ENCODE measurements at places on chromosomes 3 and 15. TPM values are rescaled to one million over a fixed set of nuclear protein-coding genes. Genes with fewer than 3 reads are reported as not detected.

DNA sequence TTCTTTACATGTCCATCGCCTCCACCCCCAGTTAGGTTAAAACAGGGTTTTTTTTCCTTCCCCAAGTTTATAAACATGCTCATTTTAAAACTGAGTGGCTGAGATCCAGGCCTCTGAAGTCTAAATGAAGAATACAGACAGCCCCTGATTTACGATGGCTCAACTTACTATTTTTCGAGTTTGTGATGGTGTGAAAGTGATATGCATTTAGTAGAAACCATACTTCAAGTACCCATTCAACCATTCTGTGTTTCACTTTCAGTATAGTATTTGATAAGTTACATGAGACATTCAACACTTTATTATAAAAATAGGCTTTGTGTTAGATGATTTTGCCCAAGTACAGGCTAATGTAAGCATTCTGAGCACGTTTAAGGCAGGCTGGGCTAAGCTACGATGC is 30.5 kb upstream of the GNB5 start:
- H3K4me1 ChIP-seq = no peaks in the 10 kb centered on the region
- no peaks in the 10 kb centered on the region for H3K27me3 ChIP-seq
- H3K27ac ChIP-seq = no peak overlapping the region
- no peak overlapping the region for H3K4me3 ChIP-seq

- no peak overlapping the region for H3K4me3 ChIP-seq
- no peaks in the 10 kb centered on the region for H3K27me3 ChIP-seq
- no peaks in the 10 kb centered on the region for H3K4me1 ChIP-seq
- H3K27ac ChIP-seq = no peak overlapping the region
- no peaks in the 10 kb centered on the region for H3K36me3 ChIP-seq
Observed at GRCh38 chr3:78140866-78141265, 1101.0 kb downstream of the ROBO2 start.

DNA sequence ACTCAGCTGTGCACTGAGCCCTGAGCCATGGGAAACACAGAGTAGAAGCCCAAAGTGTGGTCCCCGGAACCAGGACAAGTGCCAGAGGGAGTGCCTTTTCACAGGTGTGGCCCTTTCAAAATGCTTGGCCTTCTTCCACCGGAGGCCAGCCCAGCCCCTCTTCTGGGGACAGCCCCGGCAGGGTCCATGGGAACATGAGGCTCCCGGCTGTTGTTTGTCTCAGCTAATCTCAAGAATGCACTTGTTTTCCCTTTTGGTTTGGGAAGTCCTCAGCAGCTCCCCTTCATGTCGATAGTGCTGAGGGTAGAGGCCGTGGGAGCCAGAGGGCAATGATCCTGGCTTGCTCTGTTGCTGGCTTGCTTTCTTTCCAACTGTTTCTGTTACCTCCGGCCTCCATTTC is 91.1 kb upstream of the MRPS22 start:
- no peaks in the 10 kb centered on the region for H3K27me3 ChIP-seq
- no peaks in the 10 kb centered on the region for H3K36me3 ChIP-seq
- H3K27ac ChIP-seq = no peak overlapping the region
- no peak for DNase-seq
- H3K4me3 ChIP-seq = no peak overlapping the region
- H3K4me1 ChIP-seq = no peaks in the 10 kb centered on the region

- H3K4me1 ChIP-seq = no peaks in the 10 kb centered on the region
- H3K27me3 ChIP-seq = no peaks in the 10 kb centered on the region
- no peak overlapping the region for H3K27ac ChIP-seq
- no peak for DNase-seq
- no peak overlapping the region for H3K4me3 ChIP-seq
- no peaks in the 10 kb centered on the region for H3K36me3 ChIP-seq
Observed at GRCh38 chr3:42741796-42742195, 31.3 kb downstream of the CCDC13 start.

- no peaks in the 10 kb centered on the region for H3K36me3 ChIP-seq
- no peak overlapping the region for H3K4me3 ChIP-seq
- no peak for DNase-seq
- no peaks in the 10 kb centered on the region for H3K4me1 ChIP-seq
- H3K27me3 ChIP-seq = no peaks in the 10 kb centered on the region
- H3K27ac ChIP-seq = no peak overlapping the region
Observed at GRCh38 chr15:47822048-47822447, 104.7 kb downstream of the SEMA6D start.

DNA sequence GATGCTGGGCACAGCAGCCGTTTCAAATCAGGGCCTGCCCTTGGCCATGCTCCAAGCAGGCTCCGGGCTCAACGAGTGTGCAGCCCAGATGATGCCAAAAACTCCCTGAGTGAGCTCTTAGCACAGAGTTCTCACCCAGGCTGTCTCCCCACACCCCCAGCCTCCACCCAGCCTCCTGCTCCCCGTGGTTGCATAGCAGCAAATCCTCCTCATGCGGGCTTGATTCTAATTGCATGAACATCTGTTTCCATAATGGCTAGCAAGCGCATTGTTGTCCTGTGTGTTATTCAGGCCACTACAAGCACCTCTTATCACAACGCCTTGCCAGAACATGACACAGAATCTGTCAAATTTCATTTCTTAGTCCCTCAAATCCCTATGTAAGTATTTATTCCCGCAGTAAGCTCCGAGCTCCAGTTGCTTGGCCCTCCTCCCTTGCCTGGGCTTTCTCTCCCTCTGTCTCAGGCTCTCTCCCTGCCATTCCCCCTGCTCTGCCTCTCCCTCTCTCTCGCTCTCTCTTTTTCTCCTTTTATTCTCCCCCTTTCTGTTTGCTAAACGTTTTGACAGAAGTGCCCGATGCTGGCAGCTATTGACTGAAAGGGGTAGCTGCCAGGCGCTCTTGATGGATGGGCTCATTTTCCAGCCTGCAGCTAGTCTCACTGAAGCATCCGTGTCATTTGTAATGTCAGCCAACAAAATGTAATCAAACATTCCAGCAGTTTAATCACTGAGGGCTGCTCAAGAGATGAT is 306.5 kb downstream of the IL20RB start:
- H3K4me1 ChIP-seq = no peaks in the 10 kb centered on the region
- no peak for DNase-seq
- no peaks in the 10 kb centered on the region for H3K36me3 ChIP-seq
- H3K4me3 ChIP-seq = no peak overlapping the region
- H3K27ac ChIP-seq = no peak overlapping the region

GRCh38 chr3:131007782-131008181 is 18.8 kb downstream of the ASTE1 start:
- H3K27ac ChIP-seq = no peak overlapping the region
- DNase-seq = no peak
- H3K36me3 ChIP-seq = peaks cover 6% of the 10 kb centered on the region
- H3K4me3 ChIP-seq = no peak overlapping the region
- no peaks in the 10 kb centered on the region for H3K4me1 ChIP-seq
- no peaks in the 10 kb centered on the region for H3K27me3 ChIP-seq

- DNase-seq = no peak
- no peaks in the 10 kb centered on the region for H3K36me3 ChIP-seq
- no peak overlapping the region for H3K4me3 ChIP-seq
Observed at GRCh38 chr15:73786538-73786937, 33.4 kb upstream of the INSYN1 start.

DNA sequence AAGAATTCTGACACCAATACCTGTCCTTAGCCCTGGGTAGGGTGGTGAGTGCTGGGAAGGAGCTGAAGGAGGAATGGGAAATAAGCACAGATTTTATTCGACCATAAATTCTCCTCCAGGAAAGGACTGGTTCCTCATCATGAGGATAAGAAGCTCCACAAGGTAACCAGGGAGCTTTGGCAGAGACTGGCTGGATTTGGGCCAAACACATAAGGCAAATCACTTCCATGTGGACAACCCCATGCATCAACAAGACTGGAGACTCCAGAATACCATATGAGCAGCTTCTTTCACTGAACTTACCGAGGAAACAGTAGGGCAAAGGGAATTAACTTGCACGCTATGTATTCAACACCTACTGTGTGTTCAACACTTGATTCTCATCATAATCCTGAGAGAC is 312.5 kb downstream of the NTRK3 start:
- H3K27ac ChIP-seq = no peak overlapping the region
- H3K4me3 ChIP-seq = no peak overlapping the region
- H3K27me3 ChIP-seq = no peaks in the 10 kb centered on the region
- H3K4me1 ChIP-seq = no peaks in the 10 kb centered on the region
- no peaks in the 10 kb centered on the region for H3K36me3 ChIP-seq

- peaks cover 18% of the 10 kb centered on the region for H3K4me1 ChIP-seq
- no peak for DNase-seq
- H3K27me3 ChIP-seq = no peaks in the 10 kb centered on the region
- H3K36me3 ChIP-seq = no peaks in the 10 kb centered on the region
- H3K4me3 ChIP-seq = no peak overlapping the region
Observed at GRCh38 chr15:33907326-33907725, 61.0 kb upstream of the CHRM5 start.

DNA sequence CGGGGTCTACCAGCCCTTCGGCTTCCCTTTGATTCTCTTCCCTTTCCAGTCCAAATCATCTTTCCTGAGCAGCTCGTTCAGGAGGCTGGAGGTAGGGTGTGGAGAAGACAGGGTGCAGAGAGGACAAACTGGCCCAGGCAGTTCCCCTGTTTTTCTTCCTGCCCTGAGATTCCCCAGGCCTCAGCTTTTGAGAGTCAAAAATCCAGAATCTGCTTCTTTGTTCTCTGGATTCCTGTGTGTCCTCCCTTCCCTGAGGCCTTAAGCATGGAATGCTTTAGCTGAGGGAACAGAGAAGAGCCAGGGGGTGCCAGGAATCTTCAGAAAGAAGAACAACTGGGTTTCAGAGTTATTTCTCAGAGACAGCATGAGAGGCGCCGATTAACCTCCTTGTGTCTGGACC is 26.7 kb upstream of the LRTM1 start:
- H3K4me1 ChIP-seq = no peaks in the 10 kb centered on the region
- H3K27ac ChIP-seq = no peak overlapping the region
- H3K27me3 ChIP-seq = no peaks in the 10 kb centered on the region

DNA sequence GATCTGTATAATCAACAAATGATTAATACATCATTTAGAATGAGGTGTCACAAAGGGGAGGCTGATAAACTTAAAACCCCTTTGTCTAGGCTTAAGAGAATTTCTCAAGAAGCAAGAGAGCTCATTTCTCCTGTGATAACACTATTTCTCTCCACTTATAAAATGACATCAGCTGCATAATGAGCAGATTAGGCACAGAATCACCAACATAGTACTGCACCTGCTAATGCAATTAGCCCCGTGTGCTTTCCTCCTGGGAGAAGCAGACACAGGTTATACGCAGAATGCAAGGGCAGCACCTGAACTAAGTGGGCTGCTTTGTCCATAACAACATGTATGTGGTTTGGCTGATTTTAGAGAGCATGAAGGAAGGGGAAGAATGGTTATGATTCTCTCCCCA is 515.3 kb upstream of the CFAP20DC start:
- no peak for DNase-seq
- H3K4me1 ChIP-seq = no peaks in the 10 kb centered on the region
- H3K4me3 ChIP-seq = no peak overlapping the region
- no peaks in the 10 kb centered on the region for H3K36me3 ChIP-seq
- no peaks in the 10 kb centered on the region for H3K27me3 ChIP-seq
- no peak overlapping the region for H3K27ac ChIP-seq

DNA sequence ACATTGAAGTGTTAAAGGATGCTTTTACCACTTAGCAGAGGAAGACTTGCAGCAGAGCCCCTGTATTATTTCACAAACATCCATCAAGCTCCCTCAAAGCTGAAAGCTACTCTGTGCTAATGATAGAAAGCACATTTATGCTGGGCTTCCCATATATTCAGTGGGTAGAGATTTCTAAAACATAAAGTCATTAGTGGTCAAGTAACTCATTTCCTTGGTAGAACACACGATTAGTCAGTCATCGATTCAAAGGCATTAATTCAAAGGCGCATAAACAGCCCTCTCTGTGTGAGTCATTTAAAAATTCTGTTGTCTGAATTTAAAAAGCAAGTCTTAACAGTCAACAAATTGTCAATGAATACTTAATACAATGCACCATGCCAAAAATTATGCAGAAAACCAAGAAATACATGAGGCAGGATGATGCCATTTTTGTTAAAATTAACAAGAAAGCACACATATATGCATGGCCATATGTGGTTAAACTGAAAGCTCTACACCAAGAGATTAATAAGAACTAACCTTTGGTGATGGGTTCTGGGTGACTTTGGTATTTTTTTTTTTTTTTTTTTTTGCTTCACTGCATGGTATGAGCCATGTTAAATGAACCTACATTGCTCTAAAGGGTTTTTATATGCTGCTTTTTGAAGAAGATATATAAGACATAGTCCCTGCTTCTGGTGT is 61.7 kb downstream of the LDHAL6B start:
- no peak overlapping the region for H3K27ac ChIP-seq
- H3K27me3 ChIP-seq = no peaks in the 10 kb centered on the region
- H3K36me3 ChIP-seq = no peaks in the 10 kb centered on the region
- H3K4me1 ChIP-seq = no peaks in the 10 kb centered on the region
- no peak overlapping the region for H3K4me3 ChIP-seq

- H3K4me3 ChIP-seq = no peak overlapping the region
- no peak for DNase-seq
- H3K4me1 ChIP-seq = no peaks in the 10 kb centered on the region
Observed at GRCh38 chr15:95595759-95596158, 734.7 kb upstream of the NR2F2 start.

- H3K4me3 ChIP-seq = no peak overlapping the region
- H3K36me3 ChIP-seq = no peaks in the 10 kb centered on the region
- H3K27me3 ChIP-seq = peaks cover 23% of the 10 kb centered on the region
- DNase-seq = no peak
Observed at GRCh38 chr15:89381888-89382686, 47.5 kb upstream of the POLG start.

DNA sequence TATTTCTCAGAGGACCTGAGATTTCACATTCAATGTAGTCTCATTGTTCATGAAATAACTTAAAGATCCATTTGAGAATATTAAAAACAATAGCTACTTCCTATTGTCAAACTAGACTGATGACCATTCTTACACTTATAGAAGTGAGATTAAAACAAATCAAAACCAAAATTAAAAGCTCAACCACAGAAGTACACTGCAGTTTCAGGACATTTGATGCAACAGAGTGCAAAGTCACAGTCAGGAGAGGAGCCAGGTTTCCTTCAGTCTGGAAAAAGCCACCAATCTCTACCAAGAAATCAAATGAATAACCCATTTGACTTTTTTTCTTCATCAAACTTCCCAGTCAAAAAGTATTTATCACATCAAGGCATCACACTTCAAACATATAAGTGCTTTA is 5.5 kb downstream of the CCPG1 start:
- H3K27ac ChIP-seq = peak overlapping the region; percentile 56
- no peak for DNase-seq
- no peak overlapping the region for H3K4me3 ChIP-seq
- H3K4me1 ChIP-seq = peaks cover 41% of the 10 kb centered on the region

- DNase-seq = peak; percentile 85
- H3K4me3 ChIP-seq = no peak overlapping the region
- no peaks in the 10 kb centered on the region for H3K27me3 ChIP-seq
- H3K36me3 ChIP-seq = no peaks in the 10 kb centered on the region
- H3K4me1 ChIP-seq = no peaks in the 10 kb centered on the region
Observed at GRCh38 chr15:61835496-61836106, 224.6 kb downstream of the VPS13C start.

The FGF12 gene
- total RNA-seq = 42.7 TPM

The C3orf52 gene
- total RNA-seq = 1.2 TPM

The TICRR gene
- total RNA-seq = 0.42 TPM

The CHRNA5 gene
- total RNA-seq = 0.18 TPM

The MORC1 gene
- not detected for total RNA-seq

The ADGRG7 gene
- total RNA-seq = not detected

The LYZL4 gene
- not detected for total RNA-seq

Measured in adrenal gland (tissue), 19 donors.